ENCODE measurements at places on chromosomes 4 and X.

GRCh38 chr4:34720571-34720970 is 1523.7 kb downstream of the ARAP2 start:
- peak; percentile 10 for DNase-seq

DNA sequence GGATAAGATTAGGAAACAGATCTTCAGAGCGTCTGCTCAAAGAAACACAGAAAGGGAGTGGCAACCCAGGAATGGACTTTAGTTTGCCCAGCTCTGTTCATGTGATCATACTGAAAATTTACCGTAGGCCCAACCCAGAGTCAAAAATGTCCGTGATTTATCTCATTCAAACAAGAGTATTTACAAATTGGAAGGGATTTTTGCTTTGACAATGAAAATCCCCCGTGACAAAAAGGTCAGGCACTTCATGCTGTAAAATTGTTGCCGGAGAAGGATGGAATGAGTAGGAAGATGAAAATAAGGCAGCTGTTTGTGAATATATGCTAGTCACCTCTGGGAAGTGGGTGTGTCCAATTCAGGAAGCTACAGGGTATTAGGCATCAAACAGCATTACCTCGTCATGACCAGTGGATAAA is 1.2 kb downstream of the SULT1B1 start:
- DNase-seq = no peak

DNA sequence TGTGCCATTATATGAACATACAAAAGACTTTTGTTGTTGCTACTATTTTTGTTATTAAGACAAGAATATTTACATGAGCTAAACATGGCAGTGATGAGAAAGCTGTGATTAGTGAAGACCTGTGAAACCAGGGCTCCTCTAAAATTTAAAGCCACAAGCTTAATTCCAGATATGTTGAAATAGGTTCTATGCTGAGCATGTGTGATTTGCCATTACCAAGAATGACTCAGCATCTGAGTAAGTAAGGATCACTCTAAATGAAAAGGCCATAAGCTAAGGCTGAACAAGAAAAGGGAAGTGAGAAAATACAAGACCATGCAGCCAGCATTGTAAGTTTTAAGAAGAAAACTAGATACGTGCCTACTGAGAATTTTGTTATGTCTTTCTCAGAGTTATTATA is 75.9 kb upstream of the CAMK2D start:
- DNase-seq = no peak

DNA sequence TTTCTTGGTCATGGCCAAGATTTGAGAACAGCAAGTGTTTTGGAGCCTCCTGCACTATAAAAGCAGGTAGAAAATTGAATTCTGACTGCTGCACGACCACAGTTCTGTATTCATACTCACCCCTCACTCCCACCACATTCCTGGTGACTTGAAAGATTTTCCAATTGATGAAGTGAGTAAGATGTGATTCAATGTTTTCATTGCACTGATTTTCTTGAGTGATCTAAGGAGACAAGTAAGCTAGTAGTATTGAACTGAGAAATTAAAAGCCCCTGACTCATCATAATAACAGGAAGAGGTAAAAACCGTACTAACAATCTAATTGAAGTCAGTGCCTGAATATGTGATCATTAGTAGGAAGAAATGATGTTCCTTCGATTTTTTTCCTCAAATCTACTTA is 6.1 kb upstream of the SEC24D start:
- DNase-seq = peak; percentile 14

- DNase-seq = no peak
These were observed 109.4 kb downstream of the SMIM20 start for GRCh38 chr4:26023203-26023972.

DNA sequence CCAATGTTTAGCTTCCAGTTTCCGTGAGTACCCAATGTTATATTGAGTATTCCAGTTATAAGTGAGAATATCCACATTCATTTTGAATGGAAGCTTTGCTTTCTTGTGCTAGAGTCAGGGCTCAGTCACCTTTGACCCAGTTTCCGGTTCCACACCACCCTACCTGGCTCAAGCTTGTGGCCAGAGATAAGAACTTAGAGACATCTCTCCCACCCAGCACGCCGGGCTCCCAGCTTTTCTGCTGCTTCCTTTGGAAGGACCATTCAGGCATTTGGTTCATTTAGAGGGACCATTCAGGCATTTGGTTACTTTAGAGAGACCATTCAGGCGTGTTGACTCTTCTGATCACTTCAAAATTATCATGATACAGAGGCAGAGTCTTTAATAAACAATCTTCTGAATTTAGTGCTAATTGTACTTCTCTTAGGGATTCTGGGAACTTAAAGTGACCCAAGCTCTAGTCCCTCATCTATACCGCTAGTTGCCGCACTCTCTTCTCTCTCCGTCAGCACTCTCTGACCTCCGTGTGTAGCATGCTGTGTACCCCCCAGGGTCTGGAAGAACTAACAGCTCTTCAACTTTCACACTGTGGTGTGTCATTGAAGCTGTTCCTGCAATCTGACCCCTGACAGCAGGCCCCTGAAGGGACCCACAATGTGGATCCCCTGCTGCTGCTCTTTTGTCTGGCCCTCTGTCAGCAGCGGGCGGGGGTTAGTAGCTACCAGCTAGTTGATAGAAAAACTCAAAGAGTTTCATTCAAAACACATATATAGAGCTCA is 943.1 kb downstream of the ARAP2 start:
- no peak for DNase-seq

- DNase-seq = no peak
These were observed 35.8 kb upstream of the TADA2B start for GRCh38 chr4:7007142-7007907.

- no peak for DNase-seq
These were observed 64.2 kb downstream of the IRF2 start for GRCh38 chr4:184409911-184410692.

GRCh38 chrX:138945219-138945618 is 233.7 kb upstream of the FGF13 start:
- DNase-seq = no peak

DNA sequence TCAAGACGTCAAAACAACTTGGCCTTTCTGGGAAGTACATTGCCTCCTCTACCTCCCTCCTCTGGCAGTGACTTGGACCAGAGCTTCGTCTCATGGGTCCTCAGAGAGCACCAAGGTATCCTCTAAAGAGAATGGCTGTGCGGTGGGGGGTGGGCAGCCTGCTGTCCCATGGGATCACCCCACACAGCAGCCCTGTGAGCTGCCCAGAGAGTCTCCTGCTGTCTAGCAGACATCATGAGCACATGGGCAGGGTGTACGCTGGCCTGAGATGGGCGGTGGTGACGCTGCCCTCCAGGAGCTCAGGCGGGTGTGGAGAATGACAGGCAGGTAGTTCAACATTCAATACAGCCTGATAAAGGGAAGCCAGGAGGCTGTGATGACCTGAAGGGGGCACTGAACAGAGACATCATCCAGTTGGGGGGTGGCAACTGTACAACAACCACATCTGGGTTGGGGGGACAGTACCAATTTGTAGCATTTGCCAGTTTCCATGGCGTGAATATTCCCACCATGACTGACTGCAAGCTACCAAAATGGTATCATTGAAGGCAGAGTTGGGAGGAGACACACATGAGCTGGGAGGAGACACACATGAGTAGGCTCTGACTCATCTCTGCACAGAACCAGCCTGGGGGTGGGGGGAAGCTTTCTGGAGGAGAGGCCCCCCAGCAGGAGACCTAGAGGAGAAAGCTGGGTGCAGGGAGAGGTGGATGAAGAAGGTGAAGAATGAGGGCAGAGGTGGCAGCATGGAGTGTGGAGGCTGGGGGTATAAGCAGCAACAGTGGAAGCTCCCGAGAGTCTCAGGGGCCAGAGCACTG is 35.9 kb downstream of the C4orf50 start:
- no peak for DNase-seq

GRCh38 chr4:94181815-94182214 is 25.9 kb upstream of the SMARCAD1 start:
- no peak for DNase-seq

GRCh38 chr4:82780170-82780751 is 18.3 kb downstream of the SCD5 start:
- DNase-seq = no peak
